ENCODE measurements at places on chromosomes 13 and 19.

- DNase-seq = no peak
Observed at GRCh38 chr13:89688918-89689317, 1658.6 kb upstream of the MIR17HG start.

GRCh38 chr13:21011378-21011777 is 50.0 kb downstream of the LATS2 start:
- no peak for DNase-seq

DNA sequence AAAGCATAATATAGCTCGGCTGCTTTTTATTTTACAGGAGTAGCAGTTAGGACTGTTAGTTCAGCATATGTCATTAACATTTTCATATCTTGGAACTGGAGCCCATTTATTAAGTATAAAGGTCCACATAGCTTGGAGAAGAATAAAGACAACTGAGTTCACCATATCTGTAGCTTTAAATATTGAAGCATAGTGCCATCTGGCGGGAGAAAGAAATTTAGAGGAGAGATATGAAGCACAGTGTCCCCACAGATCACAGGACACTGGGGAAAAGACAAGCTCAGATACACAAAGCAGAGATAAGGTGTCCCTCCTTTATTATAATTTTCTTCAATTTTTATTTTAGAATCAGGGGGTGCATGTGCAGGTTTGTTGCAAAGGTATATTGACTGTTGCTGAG is 104.7 kb upstream of the FREM2 start:
- DNase-seq = no peak

DNA sequence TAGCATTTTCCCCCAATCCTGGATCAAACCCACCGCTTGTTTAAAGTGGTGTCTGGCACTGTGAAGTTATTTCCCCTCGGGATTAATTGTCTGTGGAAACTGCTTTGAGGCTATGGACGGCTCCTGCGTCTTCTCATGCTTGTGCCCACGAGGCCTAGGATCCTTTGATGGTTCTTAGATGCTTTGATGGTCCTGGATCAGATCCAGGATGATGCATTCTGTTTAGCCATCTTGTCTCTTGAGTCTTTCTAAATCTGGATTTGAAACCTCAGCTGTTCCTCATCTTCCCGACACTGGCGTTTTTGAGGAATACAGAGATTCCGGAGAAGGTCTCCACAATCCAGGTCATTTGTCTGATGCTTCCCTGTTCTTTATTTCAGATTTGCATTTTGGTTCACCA is 36.1 kb upstream of the USP29 start:
- DNase-seq = no peak

GRCh38 chr19:50362656-50363424 is 2.6 kb downstream of the NAPSA start:
- DNase-seq = no peak

- DNase-seq = no peak
Observed at GRCh38 chr13:94121686-94122085, 357.8 kb downstream of the DCT start.

GRCh38 chr13:105599477-105600037 is 935.9 kb downstream of the EFNB2 start:
- no peak for DNase-seq

- DNase-seq = no peak
Observed at GRCh38 chr13:109755551-109755950, 30.8 kb downstream of the IRS2 start.

- no peak for DNase-seq
Observed at GRCh38 chr13:97627566-97627965, 193.6 kb downstream of the RAP2A start.

Data from T-helper 1 cell (primary cell).